ENCODE measurements at places on chromosomes 3 and 15. TPM values are rescaled to one million over a fixed set of nuclear protein-coding genes. Genes with fewer than 3 reads are reported as not detected.

DNA sequence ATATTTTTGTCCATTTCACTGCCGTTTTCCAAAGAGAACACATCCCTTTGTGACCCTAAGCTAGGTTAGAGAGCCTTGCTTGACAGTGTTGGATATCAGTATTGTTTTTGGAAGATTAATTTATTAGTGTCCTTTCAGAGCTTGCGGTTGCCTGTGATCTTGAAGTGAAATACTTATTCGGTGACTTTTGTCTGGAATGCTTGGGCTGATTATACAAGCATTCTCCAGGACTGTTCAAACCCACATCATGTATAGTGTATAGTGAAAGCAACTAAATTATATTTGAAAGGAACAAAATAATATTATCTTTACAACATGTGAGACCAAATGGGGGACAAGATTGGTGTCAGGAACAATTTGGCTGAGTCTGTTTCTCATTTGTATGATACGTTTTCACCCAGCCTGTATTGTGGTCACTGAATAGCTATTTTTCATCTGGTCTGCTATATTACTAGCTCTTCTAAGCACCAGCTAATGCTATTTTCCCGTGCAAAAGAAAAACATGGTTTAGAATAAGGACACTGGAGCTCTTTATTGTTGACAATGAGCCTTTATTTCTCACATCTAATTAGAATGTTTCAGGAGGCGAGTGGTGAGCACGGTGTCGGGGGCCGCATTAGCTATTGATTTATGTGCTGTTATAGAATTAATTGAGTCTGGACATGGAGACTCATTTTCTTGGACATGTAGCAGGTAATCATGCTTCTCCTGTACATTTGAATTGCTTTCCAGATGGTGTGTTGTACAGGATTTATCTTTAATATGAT lies 158.1 kb downstream of the APBA2 start:
- H3K36me3 ChIP-seq, result no peaks in the 10 kb centered on the region
- H3K27me3 ChIP-seq, result no peaks in the 10 kb centered on the region
- no peak overlapping the region for H3K27ac ChIP-seq
- DNase-seq, result no peak
- no peaks in the 10 kb centered on the region for H3K4me1 ChIP-seq

Gene CRYGS
- total RNA-seq, result not detected

Gene LRRC31
- total RNA-seq, result not detected

Gene SLC2A2
- not detected for total RNA-seq

Gene DNAH12
- total RNA-seq, result not detected

DNA sequence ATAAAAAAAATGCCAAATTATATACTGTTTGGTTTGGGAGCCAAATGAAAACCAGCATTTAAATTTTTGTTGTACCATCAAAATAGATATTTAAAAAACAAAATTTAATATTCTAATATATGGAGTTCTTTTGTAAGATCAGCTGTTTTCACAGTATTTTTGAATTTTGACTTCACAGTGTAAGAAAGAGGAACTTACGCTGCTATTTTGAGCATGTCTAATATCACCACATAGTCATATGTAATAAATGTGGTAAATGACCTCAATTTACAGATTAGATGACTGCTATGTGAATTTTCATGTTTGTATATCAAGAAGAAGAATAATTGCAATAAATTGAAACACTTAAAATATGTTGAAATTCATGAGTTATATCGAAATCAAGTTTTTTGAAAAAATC lies 189.6 kb downstream of the ARRDC4 start:
- no peaks in the 10 kb centered on the region for H3K27me3 ChIP-seq
- no peak overlapping the region for H3K27ac ChIP-seq
- DNase-seq, result no peak
- H3K4me1 ChIP-seq, result no peaks in the 10 kb centered on the region
- H3K36me3 ChIP-seq, result no peaks in the 10 kb centered on the region

- H3K4me3 ChIP-seq, result no peak overlapping the region
- no peaks in the 10 kb centered on the region for H3K36me3 ChIP-seq
- no peaks in the 10 kb centered on the region for H3K4me1 ChIP-seq
- no peak for DNase-seq
These were observed 15.0 kb downstream of the KLF13 start for GRCh38 chr15:31341496-31342195.

GRCh38 chr3:20865803-20866202 lies 679.8 kb upstream of the SGO1 start:
- H3K36me3 ChIP-seq, result no peaks in the 10 kb centered on the region
- H3K4me3 ChIP-seq, result no peak overlapping the region
- H3K4me1 ChIP-seq, result no peaks in the 10 kb centered on the region
- H3K27ac ChIP-seq, result no peak overlapping the region
- H3K27me3 ChIP-seq, result no peaks in the 10 kb centered on the region
- no peak for DNase-seq

GRCh38 chr3:12154151-12154550 lies 4.6 kb downstream of the TIMP4 start:
- no peak for DNase-seq
- H3K27me3 ChIP-seq, result no peaks in the 10 kb centered on the region
- no peak overlapping the region for H3K4me3 ChIP-seq
